ENCODE measurements at places on chromosomes 7 and 10. TPM values are rescaled to one million over a fixed set of nuclear protein-coding genes. Genes with fewer than 3 reads are reported as not detected.

Gene AKR1C8
- total RNA-seq: not detected

Gene MSS51
- total RNA-seq: 2.3 TPM

- DNase-seq: no peak
Measured at GRCh38 chr7:55052081-55052480, 33.3 kb downstream of the EGFR start.

GRCh38 chr7:76074972-76075370 lies 27.1 kb downstream of the MDH2 start:
- DNase-seq: no peak

DNA sequence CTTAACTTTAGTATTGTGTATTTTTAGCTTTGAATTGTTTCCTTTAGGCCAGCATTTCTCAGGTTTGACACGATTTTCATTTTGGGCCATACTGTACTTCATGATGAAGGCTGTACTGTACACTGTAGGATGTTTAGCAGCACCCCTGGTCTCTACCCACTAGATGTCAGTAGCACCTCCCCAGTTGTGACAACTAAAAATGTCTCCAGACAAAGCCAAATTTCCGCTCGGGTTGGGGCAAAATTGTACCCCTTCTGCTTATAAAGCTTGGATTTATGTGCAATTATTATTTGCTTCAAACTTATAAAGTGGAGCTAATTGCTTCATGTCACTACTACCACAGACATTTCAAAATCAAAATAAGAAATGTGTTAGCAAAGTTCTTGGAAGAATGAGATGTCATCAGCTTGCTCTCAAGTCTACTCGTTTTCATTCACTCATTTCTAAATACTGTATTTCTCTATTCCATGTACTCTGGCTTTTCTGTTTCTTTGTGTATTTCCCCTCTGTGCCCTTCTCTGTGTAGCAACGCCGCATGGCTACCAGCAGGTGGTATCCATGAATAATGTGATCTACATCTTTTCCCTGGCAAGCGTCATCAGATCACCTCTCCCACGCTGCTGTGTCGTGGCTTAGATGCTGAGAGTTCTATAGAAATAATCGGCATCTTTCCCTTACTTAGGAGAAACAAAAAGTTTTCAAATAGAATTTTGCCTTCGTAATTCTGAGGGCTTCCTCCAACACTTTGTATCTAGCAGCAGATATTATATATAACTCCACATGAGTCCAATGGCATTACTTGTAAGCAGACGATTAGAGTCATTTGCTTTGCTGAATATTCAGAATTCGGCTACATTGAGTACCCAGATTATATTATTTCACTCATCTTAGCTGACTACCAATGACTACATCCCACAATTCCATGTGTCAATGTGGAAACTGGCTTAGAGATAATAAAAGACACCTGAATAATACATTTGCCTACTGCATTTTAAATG lies 47.8 kb upstream of the CALCR start:
- DNase-seq: peak; percentile 6

All from lung (tissue), 17 donors.